ENCODE measurements at places on chromosomes 7 and 10.

DNA sequence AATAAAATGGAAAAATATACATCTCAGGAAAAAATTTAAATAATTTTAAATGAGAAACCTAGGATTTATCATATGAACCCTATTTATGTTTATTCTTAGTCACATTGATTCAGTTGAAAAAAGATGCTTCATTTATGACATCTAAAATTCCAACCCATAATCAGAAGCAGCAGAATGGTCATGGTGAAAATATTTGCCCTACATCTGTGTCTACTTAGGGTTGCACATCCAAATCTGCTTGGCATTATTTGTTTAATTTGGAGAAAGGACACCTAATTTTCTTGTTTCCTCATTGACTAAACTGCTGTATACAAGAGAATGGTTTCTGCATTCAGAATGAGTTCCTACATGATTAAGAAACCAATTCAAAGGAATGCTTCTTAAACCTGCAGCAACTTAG lies 72.9 kb upstream of the SKAP2 start:
- DNase-seq = no peak

GRCh38 chr10:132368881-132369635 lies 27.9 kb upstream of the PWWP2B start:
- DNase-seq = no peak

GRCh38 chr7:94998266-94999068 lies 91.1 kb downstream of the PPP1R9A start:
- no peak for DNase-seq

- DNase-seq = no peak
Measured at GRCh38 chr10:13503745-13504463, 24.9 kb downstream of the BEND7 start.

- DNase-seq = no peak
Measured at GRCh38 chr10:103433858-103434257, 18.3 kb downstream of the CALHM2 start.
